ENCODE measurements at places on chromosomes 3 and 15.

DNA sequence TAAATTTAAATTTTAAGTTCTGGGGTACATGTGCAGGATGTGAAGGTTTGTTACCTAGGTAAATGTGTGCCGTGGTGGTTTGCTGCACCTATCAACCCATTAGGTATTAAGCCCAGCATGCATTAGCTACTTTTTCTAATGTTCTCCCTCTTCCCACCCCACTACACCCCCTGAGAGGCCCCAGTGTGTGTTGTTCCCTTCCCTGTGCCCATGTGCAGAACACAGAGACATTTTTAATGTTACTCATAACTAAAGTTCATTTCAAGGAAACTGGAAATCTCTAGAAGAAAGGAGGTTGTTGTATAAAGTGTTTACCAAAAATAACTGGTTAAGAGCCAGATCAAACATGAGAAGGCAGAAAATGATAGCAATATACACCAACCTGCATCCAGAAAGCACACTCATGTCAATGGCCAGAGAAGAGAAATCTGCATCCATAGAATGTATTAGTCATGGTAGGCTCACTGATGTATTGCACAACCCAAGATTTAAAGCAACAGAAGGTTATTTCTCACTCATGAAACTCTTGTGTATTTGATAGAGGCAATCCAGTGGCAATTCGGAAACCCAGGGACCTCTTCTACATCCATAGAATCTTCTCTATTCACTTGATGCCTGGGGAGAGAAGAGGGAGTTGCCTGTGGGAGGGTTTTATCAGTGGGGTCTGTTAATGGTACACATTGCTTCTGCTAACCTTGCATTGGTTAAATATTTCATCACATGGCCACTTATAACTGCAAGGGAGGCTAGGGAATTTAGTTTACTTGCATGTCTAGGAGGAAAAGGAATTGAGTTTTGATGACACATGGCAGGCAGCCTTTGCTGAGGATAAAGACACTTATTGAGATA lies 321.9 kb upstream of the RASGRP1 start:
- DNase-seq = no peak

DNA sequence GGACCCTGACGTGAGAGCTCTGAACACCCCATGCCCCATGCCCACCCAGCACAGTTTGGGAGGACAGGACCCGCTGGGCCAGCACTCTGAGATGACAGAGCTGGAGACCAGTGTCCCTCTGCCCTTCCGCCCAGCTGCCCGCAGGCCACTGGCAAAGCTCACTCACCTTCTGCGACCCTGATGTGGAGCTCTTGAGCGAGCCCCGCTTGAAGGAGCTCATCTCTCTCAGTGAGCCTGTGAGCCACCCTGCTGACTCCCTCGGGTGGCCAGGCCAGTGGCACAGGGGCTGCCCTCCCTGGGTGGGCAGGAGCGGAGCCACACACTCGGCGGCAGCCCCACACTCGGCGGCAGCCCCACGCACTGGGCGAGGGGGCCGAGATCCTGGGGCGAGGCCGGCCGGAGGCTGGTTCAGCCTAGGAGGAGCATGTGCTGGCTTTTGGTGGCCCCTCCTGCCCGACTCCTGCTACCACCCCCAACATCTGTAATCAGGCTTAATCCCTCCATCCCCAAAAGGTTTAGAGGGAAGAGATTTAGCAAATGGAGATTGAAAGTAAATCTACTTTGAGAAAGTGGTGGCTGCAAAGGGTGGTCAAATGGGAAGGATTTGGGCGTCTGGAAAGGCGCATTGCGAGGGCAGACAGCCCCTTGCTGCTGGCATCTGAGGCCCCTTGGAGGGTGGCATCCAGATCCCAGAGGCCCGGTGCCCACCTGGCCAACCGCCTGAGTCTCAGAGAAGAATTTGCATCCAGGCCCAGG lies 59.4 kb upstream of the TRPM1 start:
- no peak for DNase-seq

- DNase-seq = no peak
These were observed 74.9 kb downstream of the DAPK2 start for GRCh38 chr15:63971427-63971805.

DNA sequence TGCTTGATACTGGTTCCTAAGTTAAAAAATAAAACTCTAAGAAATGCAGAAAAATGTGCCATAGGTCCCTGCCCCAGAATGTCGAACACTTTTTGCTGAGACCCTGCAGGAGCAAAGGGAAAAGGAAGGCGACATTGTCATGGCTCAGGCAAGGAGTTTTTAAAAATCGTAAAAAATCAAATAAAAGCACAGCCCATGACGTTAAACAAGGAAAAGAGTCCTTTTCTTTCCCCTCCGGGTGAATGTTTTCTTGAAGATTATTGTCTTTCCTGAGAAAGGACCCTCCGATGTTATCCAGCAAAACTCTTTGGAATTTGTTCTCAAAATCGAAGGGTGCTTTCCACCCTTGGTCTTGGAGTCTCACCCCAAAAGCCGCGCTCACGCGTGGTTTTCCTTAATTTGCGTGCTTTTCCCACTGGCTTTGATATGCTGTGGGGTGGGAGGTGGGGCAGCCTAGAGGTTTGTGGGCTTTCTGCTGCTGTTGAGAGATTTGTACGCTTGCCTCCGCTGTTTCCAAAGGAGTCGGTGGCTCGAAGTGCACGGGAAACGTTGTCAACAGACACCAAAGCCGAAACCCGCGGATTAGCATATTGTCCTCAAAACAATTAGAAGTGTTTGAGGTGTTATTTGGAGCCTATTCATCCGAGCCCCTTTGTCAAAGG lies 2.9 kb downstream of the SOX14 start:
- DNase-seq = no peak

- no peak for DNase-seq
These were observed 60.5 kb downstream of the SLMAP start for GRCh38 chr3:57816471-57817095.

DNA sequence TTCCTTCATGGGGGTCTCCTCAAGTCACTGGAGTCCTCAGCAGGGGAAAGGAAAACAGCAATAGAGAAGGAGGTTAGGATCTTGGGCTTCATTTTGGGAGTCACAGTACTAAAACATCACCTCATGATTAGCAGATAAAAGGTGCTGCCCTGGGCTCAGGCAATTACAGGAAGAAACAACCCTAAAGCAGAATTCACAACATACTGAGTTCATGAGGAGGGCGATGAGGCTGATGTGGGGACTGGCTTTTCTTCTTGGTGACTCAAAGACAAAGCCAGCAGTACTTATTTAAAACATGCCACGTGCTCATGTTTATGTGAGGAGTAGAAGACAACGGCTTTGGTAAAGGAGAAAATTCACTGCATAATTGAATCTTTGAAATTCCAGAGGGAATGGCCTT lies 822.3 kb upstream of the CFAP20DC start:
- no peak for DNase-seq

- DNase-seq = no peak
These were observed 6.7 kb downstream of the ZDHHC3 start for GRCh38 chr3:44969154-44969827.
